ENCODE measurements at places on chromosomes 16 and 17.

DNA sequence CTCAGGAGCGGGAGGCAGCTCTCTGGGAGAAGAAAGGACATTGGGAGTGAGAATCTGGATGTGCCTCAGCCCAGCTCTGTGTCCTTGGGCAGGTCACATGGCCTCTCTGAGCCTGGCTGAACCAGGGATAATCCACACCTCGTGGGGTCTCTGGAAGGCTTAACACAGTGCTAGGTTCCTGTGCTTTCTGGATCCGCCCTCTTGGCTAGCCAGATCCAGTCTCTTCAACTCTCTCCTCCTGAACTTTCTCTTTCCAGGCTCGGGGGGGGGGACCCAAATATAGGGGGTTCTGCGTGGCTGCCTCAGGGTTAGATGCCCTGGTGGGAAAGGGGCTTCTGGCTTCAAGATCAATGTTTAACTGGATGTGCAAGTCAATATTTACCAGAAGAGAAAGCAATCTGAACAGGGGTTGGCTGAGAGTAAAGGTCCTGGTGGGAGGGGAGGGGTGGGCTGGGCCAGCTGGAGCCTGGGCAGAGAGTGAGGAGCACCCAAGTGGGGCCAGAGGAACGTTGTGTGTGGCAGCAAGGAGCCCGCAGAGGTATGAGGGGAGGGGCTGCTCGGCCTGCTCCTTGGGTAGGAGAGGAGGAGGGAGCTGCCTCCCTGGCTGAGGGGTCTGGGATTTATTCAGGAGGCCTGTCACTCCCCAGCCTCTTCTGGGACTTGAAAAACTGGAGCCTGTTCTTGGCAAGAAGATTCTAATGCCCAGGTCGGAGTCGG is at the start of gene SERPINF2:
SERPINF2 (plus strand) TSS at position 501 of the 717 bp plus-strand sequence. CDS start 2,125 bp downstream, outside the sequence.
- DNase-seq: no peak

DNA sequence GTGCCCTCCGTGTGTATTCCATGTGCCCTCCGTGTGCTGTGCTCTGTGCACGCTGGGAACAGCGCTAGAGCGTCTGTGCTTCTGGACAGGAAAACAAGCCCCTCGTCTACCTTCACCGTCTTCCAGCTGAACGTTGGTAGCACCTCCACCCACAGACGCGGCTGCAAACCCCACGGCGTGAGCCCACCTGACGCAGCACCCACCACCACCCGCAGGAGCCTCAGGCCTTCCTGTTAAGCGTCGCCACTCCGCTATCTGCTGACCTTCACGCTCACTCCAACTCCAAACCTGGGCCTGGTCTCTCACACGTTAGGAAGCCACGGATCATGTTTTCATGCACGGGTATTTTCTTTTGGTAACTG is 56.6 kb downstream of the ENGASE start:
- no peak for DNase-seq

DNA sequence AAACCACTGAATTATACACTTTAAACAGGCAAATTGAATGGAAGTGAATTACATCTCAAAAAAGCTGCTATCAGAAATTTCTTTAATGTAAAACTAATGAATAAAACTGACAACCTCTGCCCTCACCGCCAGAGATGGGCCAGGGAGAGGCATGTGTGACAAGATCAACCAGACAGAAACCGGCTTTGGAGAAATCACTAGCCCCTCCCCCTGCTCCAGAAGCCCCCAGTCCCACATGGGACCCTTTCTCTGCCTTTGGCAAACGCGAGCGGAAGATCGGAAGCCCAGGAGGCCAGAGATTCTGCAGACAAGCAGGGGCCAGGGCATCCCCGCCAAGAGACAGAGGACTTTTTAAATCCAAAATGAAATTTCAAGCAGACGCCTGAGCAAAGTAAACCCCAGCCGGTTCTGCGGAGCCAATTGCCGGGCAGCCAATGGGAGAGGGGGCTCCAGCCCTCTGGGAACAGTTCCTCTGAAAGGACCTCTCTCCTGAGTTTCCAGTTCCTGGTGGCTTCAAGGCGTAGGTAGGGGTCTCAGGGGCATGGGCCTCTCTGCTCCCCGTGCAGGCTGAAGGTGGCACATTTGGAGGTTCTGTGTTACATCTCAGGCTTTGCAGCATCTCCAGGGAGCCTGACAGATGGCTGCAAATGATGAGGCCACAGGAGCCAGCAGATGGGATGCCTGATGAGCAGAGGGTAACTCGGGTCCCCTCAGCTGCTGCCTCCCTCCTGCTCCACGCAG is 118.1 kb downstream of the GSG1L start:
- no peak for DNase-seq

DNA sequence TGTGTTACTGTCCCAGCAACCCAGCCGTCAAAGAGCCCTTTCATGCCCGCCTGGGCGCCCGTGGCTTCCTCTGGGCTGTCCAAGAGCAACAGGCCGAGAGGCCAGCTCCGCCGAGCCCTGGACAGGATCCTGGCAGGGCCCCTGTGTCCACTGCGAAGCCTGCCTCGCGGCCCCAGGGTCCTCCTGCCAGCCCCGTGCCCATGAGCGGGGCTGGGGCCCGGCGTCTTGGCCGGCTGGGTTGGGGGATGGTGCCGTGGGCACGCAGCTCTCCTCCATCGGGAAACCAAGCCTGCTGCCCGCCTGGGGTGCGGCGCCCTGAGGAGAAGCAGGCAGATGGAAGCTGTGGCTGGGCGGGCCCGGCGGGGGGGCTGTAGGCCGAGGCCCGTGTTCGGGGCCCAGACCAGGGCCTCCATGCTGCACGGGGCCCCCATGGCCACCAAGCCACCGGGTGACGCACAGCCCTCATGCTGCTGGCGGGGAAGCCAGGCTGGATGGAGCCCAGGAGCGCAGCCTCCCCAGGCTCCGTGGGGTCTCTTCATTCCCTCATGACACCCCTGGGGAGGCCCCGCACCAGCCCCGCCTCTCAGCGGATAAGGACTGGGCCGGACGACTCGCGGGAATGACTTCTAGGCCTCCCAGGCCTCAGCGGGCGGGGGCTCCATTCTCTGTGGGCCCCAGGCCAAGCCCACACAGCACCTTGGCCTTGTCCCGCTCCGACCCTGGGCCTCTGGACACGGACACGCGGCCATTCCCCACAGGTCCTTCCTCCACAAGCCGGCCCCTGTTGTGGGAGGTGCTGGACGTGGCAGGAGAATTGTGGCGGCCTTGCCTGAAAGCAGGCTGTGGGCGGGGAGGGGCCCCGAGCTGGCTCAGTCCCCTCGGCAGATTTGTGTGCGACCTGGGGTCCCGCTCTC is at the start of gene C1QTNF8:
C1QTNF8 (minus strand) TSS at position 76 of the 914 bp plus-strand sequence. CDS start 1,322 bp downstream, outside the sequence.
- DNase-seq: no peak

- DNase-seq: no peak
Observed at GRCh38 chr16:66175636-66176035, 190.9 kb upstream of the CDH5 start.

DNA sequence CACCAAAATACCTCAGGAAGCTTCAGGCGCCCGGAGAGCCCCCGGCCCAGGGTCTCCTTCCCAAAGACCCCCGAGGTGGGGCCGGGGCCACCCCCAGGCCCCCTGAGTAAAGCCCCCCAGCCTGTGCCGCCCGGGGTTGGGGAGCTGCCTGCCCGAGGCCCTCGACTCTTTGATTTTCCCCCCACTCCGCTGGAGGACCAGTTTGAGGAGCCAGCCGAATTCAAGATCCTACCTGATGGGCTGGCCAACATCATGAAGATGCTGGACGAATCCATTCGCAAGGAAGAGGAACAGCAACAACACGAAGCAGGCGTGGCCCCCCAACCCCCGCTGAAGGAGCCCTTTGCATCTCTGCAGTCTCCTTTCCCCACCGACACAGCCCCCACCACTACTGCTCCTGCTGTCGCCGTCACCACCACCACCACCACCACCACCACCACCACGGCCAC is 6.7 kb upstream of the TMEM88 start:
- no peak for DNase-seq

- DNase-seq: no peak
Observed at GRCh38 chr16:68384288-68385161, 63.8 kb downstream of the SMPD3 start.

DNA sequence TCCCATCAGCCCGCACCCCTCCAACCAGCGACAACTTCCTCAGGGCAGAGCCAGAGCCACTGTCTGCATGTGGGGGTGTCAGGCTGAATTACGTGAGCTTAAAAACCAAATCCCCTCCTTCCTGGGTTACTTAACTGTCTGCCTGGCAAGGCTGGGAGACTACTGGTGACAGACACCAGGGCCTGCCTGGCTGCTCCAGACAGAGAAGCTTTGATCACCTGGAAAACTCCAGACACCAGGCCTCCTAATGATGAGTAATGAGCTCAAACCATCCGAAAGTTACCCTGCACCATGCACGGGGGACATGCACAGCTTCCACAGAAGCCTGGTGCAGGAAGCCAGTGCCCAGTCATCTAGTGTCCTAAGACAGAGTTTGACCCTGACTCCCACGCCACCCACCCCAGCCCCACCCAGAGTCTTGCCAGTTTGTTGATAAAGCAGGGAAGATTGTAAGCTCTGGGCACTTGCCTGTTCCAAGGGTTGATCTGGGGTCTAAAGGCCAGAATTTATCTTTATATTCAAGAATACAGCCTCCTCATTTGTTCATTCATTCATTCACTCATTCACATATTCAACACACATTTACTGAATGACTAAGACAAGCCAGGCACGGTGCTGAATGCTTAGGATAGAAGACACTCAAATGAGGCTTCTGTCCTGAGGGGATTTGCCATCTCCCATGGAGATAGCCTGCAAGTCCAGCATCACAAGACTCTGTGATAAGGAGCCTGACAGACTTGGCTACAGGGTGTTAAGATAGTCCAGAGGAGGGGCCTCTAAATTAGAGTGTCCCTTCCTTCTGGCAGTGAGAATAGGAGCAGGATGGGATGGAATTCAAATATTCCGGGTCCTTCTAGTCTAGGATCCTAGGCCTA is 7.2 kb upstream of the CCDC182 start:
- DNase-seq: no peak

DNA sequence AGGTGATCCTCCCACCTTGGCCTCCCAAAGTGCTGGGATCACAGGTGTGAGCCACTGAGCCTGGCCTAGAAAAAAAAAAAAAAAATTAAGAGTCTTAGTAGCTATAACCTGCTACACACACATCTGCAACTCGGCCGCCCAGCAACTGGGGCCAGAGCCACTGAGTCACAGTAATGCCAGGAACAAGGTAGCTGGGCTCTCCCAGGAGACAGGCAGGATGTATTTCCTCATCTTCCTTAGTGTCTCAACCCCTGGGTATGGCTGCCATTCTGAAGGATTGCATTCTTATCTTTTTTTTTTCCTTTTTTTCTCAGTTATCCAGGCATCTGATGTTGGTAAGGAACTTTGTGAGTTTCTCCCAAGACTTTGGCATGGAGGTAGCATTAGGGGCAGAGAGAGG is 7.1 kb upstream of the PSMD3 start:
- no peak for DNase-seq

GRCh38 chr17:29722411-29723198 is 99.9 kb upstream of the CORO6 start:
- no peak for DNase-seq

GRCh38 chr17:5238333-5238732 is 3.7 kb upstream of the SCIMP start:
- no peak for DNase-seq
